ENCODE measurements at places on chromosomes 16 and 17. TPM values are rescaled to one million over a fixed set of nuclear protein-coding genes. Genes with fewer than 3 reads are reported as not detected.

ACOX1 gene
- 38.3 TPM for total RNA-seq

NMRAL1 gene
- 85.4 TPM for total RNA-seq

KRT9 gene
- not detected for total RNA-seq

GPR139 gene
- 0.15 TPM for total RNA-seq

AGRP gene
- 1.1 TPM for total RNA-seq

DNA sequence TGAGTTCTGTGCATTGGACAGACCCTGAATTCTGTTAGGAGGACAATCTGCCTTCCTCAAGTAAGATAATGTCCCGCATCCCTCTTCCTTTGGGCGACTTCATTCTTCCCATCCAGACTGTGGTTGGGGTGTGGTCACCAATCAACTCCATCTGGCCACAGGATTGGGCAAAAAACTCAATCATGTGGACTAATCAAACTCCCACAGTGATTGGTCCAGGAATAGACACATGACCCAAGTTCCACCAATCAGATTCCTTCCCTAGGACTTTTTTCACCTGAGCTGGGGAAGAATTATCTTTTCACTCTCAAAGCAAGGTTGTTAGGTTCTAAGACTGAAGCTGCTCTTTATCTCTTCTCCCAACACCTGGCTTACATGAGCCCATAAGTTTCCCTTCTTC is 13.2 kb upstream of the NKD1 start:
- DNase-seq = peak; percentile 15

DNA sequence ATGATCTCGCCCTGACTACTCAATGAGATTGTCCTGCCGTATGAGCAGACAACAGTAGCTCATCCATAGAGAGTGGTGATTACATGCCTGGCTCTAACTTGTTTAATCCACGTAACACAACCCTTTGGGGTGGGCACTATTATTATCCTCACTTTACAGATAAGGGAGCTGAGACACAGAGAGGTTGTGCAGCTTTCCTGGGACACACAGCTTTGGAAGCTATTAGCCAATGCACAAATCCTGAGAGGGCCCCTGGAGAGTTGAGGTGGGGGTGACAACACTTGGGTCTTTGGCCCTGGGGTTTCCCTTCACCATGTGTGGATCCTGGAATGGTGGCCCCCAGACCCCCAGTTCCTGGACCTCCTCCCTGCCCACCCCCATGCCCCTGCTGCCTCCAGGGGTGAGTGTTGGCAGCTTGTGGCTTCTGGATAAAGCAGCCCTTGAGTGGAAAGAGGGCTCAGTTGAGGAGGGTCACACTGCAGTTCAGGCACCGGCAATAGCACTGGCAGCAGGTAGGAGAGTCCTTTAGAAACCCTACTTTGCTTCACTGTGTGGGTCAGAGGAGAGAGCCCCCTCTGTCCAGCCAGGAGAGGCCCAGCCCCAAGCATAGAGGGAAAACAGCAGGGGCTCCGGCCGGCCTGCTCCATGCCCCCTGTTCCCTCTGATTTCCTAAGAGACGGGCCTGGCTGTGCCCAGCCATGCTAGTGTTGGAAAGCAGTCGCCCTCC is 230.7 kb downstream of the KATNIP start:
- peak; percentile 68 for DNase-seq

GRCh38 chr16:31714903-31715504 is 158.6 kb upstream of the ZNF267 start:
- no peak for DNase-seq

DNA sequence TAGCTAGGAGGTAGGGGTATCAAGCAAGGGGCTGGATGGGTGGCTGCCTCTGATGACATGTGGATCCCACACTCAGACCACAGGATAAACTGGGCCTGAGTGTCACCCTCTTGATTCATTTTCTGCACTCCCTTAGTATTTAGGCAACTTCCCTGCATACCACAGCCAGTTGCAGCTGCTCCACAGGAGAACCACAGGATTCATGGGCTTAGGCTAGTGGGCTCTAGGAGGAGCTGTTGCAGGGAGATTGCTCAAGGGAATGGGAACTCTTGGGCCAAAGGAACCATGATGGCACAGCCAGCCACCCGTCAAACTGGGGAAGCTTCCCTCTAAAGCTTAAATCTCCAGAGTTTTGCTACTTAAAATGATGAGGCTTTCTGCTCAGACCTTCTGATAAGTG is 269.7 kb upstream of the ASIC2 start:
- peak; percentile 38 for DNase-seq
